ENCODE measurements at places on chromosomes 16 and 17.

DNA sequence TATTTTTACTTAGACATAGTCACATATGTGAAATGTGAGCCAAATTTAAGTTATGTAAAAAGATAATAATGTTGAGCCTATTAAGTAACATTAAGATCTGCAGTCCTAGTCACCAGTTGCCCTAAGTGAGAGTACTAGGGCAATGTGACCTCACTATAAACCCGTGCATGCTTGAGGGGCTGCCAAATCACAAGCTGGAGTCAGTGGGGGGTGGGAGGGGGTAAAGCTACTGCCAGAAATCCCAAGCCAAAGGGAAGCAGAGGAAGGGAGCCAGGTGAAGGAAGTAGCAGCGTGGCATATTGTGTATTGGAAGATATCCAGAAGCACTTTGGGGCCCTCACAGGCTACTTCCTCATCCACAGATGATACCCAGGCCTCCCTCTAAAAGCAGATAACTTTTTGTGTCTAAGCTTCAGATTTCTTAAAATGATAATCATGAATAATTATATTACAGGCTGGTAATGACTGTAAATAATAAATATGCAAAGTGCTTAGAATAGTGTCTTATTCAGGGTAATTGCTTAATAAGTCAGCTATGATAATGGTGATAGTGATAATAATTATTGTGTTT is 134.1 kb downstream of the CA10 start:
- DNase-seq = no peak

- DNase-seq = no peak
These were observed 197.8 kb upstream of the PIRT start for GRCh38 chr17:11035681-11036080.

- DNase-seq = no peak
These were observed 243.2 kb upstream of the CIBAR2 start for GRCh38 chr16:85355515-85355837.

GRCh38 chr16:49809062-49809461 is 46.9 kb downstream of the ZNF423 start:
- no peak for DNase-seq

DNA sequence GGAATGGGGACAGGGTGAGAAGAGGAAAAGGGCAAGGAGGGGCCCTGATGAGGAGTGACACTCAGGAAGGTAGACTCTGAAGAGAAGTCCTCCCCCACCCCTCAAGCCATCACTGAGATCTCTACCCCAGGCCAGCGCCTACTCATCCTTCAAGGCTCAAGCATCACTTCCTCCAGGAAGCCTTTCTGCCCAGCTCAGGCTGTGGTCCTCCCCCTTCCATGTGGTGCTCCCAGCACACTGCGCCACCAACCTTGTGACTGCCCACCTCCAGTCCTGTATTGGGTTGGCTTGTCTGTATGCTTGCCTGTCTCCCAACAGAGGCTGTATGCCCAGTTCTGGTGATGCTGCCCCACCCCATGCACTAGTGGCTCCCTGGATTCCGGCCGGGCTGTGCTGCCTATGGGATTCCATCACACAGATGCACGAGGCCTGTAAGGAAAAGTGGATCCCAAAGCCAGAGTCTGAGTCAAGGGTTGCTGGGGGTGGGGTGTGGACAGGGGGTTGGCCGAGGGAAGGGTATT is 19.8 kb upstream of the ZFP90 start:
- DNase-seq = no peak

DNA sequence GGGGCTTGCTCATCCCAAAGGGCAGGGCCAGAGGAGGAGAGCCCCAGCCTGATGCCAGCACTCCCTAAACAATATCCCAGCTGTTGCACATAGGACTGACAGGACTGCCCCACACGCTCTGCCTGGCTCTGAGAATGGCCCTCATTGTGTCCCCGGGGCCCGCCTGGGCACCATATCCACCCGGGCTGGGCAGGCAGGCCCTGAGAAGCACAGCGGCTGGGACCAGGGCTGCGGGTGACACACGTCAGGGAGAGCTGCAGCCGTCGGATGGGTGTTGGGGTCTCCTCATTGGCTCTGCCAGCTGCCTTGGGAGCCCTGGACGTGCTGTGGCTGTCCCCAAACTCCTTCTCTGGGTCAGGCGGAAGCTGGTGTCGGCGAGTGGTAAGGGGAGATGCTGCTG is 4.2 kb downstream of the BCAR1 start:
- no peak for DNase-seq

DNA sequence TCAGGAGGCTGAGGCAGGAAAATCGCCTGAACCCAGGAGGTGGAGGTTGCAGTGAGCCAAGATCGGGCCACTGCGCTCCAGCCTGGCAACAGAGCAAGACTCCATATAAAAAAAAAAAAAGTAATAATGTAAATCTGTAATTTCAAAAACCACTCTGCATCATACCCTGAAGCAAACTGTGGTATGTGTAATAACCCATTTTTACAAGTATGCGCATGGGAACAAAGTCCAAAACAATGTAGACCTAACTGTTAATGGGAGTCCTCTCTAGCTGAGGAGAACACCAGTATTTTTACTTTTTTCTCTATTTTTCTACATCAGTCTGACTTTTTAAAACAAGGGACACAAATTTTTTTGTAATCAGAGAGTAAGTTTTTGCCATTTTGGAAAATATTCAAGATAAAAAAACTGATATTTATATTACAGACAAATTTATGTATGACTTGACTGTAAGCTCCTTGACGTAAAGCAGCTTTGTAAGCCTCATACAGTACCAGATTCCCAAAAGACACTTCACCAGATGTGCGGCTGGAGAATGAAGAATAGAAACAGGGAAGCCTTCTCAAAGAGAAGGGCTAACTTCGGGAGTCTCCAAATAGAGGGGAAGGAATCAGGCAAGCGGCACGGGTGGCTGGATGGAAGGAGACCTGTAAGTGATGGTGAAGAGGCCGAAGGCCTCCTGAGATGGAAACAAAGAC is 25.7 kb downstream of the CMTM4 start:
- DNase-seq = no peak

- DNase-seq = no peak
These were observed 1.3 kb downstream of the ERBB2 start for GRCh38 chr17:39701012-39701783.

GRCh38 chr16:56041556-56042140 is 149.6 kb upstream of the GNAO1 start:
- DNase-seq = no peak

- DNase-seq = no peak
These were observed 83.8 kb upstream of the ERCC4 start for GRCh38 chr16:13835935-13836730.

- DNase-seq = no peak
These were observed 239.0 kb downstream of the SNX29 start for GRCh38 chr16:12215277-12216105.

DNA sequence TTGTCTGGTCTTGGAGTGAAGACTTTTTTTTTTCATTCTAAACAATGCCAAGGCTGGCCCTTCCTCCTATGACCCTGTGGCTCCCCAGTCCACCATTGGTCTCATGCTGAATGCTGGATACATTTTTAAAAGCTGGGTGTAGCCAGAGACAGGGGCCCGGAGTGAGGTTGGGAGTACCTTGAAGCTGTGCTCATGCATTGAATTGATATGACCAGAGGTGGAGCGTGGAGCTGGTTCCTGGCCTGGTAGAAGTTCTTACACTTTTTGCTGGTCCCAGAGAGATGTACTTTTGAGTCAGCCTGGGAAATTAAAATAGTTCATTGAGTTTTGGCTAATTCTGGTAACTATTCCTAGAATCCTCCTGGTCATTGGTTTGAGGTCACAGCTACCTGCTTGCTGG is 83.6 kb downstream of the CMIP start:
- no peak for DNase-seq

DNA sequence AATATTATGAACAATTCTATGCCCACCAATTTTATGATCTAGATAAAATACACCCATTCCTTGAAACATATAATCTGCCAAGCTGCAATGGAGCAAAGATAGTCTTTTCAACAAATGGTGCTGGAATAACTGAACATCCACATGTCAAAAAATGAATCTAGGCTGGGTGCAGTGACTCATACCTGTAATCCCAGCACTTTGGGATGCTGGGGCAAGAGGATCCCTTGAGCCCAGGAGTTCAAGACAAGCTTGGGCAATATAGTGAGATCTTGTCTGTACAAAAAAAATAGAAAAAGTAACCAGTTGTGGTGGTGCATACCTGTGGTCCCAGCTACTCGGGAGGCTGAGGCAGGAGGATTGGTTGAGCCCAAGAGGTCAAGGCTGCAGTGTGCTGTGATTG is 92.5 kb downstream of the N4BP1 start:
- DNase-seq = no peak

DNA sequence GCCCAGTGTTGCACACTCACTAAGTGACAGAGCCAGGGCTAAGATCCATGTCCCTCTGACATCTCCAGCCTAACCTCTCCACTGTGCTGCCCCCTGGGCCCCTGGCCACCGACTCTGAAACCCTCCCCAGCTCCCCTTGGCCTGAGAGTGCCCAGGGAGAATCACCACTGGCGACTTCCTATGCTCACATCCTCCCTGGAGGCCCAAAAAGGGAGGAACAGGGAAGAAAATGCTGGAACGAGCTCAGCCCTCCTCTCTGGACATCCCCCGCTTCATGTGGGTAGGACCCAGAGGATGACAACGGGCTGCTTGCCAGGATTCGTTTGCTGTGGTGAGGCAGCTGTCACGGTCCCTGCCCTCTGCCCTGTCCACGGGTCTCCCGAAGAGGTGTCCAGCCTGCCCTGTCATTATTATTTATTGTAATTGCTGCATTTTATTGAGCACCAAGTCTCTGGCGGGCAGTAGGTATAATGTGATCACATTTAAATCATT is 153.5 kb upstream of the RPL38 start:
- DNase-seq = no peak

GRCh38 chr17:67347826-67348225 is 18.6 kb downstream of the PSMD12 start:
- no peak for DNase-seq

DNA sequence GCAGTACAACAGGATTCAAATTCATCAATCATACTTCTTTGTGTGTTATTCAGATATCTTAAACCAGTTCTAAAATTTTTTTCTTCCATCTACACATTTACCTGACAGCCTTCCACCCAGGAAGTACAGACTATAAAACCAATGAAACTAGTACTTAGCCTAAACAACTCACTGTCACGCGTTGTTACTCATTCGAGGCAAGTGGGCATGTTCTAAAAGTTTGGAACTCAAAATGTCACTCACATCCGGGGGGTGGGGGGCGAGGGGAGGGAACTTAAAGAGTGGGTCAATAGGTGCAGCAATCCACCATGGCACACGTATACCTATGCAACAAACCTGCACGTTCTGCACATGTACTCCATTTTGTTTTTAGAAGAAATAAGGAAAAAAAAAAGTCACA is 90.4 kb upstream of the PLEKHM1 start:
- no peak for DNase-seq

DNA sequence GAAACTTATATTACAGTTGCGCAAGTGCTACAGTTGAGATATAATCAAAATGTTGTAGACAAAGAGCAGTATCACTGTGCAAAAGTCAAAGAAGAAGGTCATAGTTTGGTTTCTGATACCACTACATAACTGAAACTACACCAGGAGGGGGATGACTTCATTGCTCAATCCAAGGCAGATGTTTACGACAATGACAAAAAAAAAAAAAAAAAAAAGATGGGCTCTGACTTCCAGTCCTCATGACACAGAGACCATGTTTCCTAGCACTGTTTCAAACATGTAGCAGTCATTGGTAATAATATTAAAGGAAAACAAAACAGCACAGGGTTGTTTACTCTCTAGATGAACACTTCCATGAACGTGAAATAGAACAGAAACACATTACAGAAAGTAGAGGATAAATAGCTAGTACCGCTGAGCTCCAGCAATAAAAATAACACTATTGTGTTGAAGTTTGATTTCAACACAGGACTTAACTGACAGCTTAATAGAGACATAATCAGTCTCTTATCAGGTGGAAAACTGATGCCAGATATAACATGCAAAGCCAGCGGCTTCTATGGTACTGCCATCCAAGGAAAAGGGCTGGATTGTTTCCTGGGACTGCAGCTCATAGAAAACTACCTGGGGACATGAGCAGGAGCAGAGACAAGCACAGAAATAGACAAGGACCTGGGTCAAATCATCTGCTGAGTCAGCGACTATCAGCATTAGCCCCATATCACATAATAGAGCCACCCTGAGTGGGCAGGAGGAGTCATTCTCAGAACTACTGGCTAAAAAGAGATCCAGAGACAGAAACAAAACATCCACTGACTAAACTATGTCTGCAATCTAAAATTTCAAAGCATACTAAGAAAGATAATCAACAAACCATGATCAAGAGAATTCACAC is 463.6 kb upstream of the SOX9 start:
- no peak for DNase-seq

- DNase-seq = peak; percentile 74
These were observed 8.1 kb upstream of the DNASE1 start for GRCh38 chr16:3646348-3646920.
